ENCODE measurements at places on chromosomes 6 and 20. TPM values are rescaled to one million over a fixed set of nuclear protein-coding genes. Genes with fewer than 3 reads are reported as not detected.

Gene FOXF2
- not detected for total RNA-seq

Gene DUSP15
- total RNA-seq: 26.9 TPM

Gene MOG
- total RNA-seq: not detected

Gene ANKRD66
- not detected for total RNA-seq

Gene CST5
- not detected for total RNA-seq

Gene RIPOR2
- total RNA-seq: 260 TPM

Gene ULBP3
- 0.46 TPM for total RNA-seq

Gene DYNLT2
- total RNA-seq: 3.7 TPM

Gene SIRPB1
- 1.1 TPM for total RNA-seq

Gene TAGAP
- 129 TPM for total RNA-seq

Gene CAGE1
- total RNA-seq: 0.07 TPM

Gene MROH8
- 5.9 TPM for total RNA-seq

Gene VGLL2
- total RNA-seq: not detected

Gene TRIM40
- total RNA-seq: not detected

Gene EFCAB8
- total RNA-seq: 0.71 TPM

Gene TCF15
- not detected for total RNA-seq

Gene ARFGEF3
- total RNA-seq: 0.02 TPM

Gene MUCL3
- not detected for total RNA-seq

Gene VSTM2L
- total RNA-seq: not detected

Gene HLA-DMB
- total RNA-seq: 341 TPM

Gene FHL5
- not detected for total RNA-seq

Gene IP6K3
- total RNA-seq: not detected

Gene SAMD3
- total RNA-seq: not detected

Gene HACE1
- total RNA-seq: 7.1 TPM

Gene TFAP2A
- not detected for total RNA-seq

Gene MCM3
- total RNA-seq: 73.2 TPM

Gene SLC17A9
- 47.6 TPM for total RNA-seq

Gene BNIP5
- 0.10 TPM for total RNA-seq

Gene ARMC2
- total RNA-seq: 3.5 TPM

Gene AIF1
- total RNA-seq: 2.0 TPM

Gene AKAP7
- total RNA-seq: 4.1 TPM

Gene PTPRT
- not detected for total RNA-seq

Gene DDO
- not detected for total RNA-seq

Gene SGK2
- 1.1 TPM for total RNA-seq

Gene IL22RA2
- not detected for total RNA-seq

Gene C6orf15
- total RNA-seq: not detected

Gene BICRAL
- 25.2 TPM for total RNA-seq

Gene C20orf96
- total RNA-seq: 5.3 TPM

Gene KIF25
- not detected for total RNA-seq
